Esophagus squamous epithelium (tissue), 5 donors: ENCODE measurements at places on chromosomes 4 and X. TPM values are rescaled to one million over a fixed set of nuclear protein-coding genes. Genes with fewer than 3 reads are reported as not detected.

DNA sequence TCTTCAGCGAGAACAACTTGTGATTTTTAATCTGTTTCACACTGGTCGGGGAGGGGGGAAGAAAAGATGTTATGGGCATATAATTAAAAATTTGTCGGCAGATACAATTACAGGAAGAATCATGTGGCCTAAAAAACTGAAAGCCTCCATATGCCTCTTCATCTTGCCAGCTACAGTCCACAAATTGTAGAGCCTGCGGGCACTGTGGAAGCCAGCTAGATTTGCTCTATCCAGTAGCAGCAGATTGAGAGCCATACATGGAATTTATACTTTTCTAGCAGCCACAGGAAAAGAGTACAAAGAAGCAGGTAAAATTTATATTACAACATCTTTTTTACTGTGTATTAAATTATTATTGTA is 147.3 kb downstream of the TBL1X start:
- DNase-seq: no peak

SLC10A4 gene
- total RNA-seq: not detected

GRCh38 chr4:58961283-58961682 is 1851.1 kb upstream of the IGFBP7 start:
- no peak for DNase-seq

FANCB gene
- total RNA-seq: 0.53 TPM

DNA sequence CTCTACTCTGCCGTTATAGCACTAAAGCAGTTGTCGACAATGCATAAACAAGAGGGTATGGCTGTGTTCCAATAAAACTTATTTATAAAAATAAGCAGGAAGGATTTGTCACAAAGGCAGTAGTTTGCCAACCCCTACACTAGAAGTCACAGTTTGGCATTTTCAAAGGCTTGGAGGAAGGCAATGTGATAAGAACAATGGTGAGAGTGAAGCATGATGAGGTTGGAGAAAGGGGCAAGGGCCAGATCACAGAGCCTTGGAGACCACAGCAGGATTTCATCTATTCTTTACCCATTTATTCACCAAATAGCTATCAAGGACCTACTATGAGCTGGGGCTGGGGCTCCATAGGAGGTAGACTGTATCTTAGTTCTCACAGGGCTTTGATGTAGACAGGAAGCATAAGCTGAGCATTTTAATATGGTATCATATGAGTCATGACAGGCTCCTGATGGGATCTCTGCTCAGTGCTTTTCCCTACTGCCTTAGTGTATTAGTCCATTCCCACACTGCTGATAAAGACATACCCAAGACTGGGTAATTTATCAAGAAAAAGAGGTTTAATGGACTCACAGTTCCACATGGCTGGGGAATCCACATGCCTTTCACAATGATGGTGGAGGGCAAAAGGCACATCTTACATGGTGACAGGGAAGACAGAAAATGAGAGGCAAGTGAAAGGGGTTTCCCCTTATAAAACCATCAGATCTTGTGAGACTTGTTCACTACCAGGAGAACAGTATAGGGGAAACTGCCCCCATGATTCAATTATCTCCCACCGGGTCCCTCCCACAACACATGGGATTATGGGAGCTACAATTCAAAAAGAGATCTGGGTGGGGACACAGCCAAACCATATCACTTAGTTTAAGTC is 58.9 kb downstream of the PPM1K start:
- no peak for DNase-seq
